Adipose tissue (tissue), 3 donors: ENCODE measurements at places on chromosomes 3 and 15. TPM values are rescaled to one million over a fixed set of nuclear protein-coding genes. Genes with fewer than 3 reads are reported as not detected.

ZNF385D gene
- polyA plus RNA-seq: 3.9 TPM

OSTN gene
- not detected for polyA plus RNA-seq

LMAN1L gene
- polyA plus RNA-seq: not detected

TRPM1 gene
- 1.5 TPM for polyA plus RNA-seq

ATP13A5 gene
- polyA plus RNA-seq: 0.05 TPM

HDC gene
- polyA plus RNA-seq: 4.3 TPM

FHIT gene
- polyA plus RNA-seq: 3.9 TPM

SOX2 gene
- polyA plus RNA-seq: 0.67 TPM

ARHGEF3 gene
- 11.4 TPM for polyA plus RNA-seq

VGLL3 gene
- 12.5 TPM for polyA plus RNA-seq

SPINK8 gene
- polyA plus RNA-seq: not detected

ADAMTS9 gene
- 8.3 TPM for polyA plus RNA-seq

DUOXA2 gene
- 0.13 TPM for polyA plus RNA-seq

PLS1 gene
- 0.11 TPM for polyA plus RNA-seq

RTP1 gene
- not detected for polyA plus RNA-seq
